ENCODE measurements at places on chromosomes 7 and 10. TPM values are rescaled to one million over a fixed set of nuclear protein-coding genes. Genes with fewer than 3 reads are reported as not detected.

- no peak for DNase-seq
These were observed 25.5 kb downstream of the SHOC2 start for GRCh38 chr10:110944792-110945396.

GRCh38 chr7:76009672-76010600 is 15.5 kb upstream of the TMEM120A start:
- no peak for DNase-seq

ANXA8 gene
- 23.2 TPM for polyA plus RNA-seq

GRCh38 chr7:99694912-99695304 is 15.1 kb upstream of the CYP3A5 start:
- DNase-seq = no peak

LRRC4 gene
- polyA plus RNA-seq = 3.1 TPM

DNA sequence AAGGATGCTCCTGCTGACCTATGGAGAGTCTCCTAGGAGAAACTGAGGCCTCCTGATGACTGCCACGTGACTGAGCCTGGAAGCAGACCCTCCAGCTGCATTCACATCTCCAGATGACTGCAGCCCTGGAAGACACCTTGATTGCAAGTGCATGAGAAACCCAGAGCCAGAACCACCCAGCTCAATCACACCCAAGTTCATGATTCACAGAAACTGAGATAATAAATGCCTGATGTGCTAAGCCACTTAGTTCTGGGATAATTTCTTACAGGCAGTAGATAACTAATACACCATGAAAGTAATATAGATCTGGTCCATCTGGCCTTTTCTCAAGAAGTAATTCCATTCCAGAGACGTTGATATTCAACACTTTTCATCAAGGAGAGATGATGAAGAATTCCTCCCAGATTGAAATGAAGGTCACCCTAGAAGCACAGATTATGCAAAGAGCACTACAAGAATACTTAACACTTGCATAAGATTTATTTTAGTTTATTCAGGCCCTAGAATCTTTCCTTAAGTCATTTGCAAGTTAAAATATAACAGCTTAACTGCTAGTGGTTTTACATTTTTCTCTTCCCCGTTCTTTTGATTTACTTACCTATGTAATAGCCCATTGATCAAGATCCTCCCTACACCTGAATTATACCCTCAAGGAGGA is 208.2 kb upstream of the INHBA start:
- no peak for DNase-seq

GRCh38 chr10:63825111-63825510 is 303.9 kb downstream of the REEP3 start:
- no peak for DNase-seq

GRCh38 chr7:17951742-17952254 is 11.5 kb upstream of the SNX13 start:
- no peak for DNase-seq

DNA sequence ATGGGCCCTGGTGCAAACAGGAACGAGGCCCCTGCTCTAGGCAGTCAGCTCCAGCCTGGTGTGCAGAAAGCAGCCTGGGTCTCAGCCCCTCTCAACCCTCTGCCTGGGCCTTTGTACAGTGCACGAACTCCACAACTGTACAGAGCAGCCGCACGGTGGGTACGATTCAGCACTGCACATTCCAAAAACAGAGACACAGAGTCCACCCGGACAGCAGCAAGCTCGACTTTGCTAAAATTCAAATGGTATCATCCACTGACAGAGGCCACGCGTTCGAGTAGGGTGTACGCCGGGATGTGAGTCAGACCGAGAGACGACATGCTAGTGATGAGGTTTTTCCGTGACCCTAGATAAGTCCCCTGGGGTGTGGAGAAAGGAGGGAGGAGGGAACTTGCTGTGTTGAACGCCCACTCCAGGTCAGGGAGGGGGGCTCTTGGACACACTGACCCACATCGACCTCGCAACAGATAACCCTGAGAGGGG is 65.6 kb upstream of the PDGFA start:
- no peak for DNase-seq

DNA sequence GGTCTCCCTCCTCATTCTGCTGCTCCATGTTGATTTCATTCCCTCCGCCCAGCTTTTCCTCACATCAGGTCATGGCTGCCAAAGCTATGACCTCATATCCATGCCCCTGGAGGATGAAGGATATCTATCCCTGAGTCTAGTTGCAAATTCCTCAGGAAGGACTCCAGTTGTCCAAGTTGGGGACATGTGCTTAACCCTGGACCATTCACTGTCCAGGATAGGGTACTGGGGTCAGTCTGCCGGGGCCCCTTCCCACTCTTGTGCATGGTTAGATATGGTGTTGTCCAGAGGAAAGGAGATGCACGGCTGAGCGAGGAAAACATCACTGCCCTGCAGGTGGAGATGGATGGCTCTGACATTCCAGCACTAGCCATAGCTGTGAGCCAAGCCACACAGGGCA is 51.9 kb upstream of the COMTD1 start:
- no peak for DNase-seq

GARIN1A gene
- polyA plus RNA-seq = 1.4 TPM

DNA sequence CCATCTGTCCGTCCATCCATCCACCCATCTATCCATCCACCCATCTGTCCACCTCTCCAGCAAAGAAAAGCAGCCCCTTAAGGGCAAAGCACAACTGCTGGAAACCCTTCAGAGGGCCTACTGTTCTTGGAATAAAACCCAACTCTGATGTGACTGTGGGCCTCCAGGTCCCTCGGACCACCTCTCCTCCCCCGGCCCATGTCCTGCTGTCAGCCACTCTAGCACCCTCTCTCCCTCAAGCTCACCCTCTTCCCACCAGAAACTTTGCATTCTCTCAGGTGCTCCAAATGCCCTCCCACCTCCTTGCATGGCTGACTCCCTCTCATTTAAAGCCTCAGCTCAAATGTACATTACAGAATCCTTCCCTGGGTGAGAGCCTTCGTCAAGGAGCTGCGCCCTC is 110.3 kb downstream of the ARHGAP22 start:
- no peak for DNase-seq

- no peak for DNase-seq
These were observed 2.2 kb downstream of the ITGB1 start for GRCh38 chr10:32955790-32956189.

CALHM1 gene
- polyA plus RNA-seq = 0.05 TPM

GRCh38 chr7:91185771-91186170 is 78.5 kb upstream of the FZD1 start:
- DNase-seq = no peak

DNA sequence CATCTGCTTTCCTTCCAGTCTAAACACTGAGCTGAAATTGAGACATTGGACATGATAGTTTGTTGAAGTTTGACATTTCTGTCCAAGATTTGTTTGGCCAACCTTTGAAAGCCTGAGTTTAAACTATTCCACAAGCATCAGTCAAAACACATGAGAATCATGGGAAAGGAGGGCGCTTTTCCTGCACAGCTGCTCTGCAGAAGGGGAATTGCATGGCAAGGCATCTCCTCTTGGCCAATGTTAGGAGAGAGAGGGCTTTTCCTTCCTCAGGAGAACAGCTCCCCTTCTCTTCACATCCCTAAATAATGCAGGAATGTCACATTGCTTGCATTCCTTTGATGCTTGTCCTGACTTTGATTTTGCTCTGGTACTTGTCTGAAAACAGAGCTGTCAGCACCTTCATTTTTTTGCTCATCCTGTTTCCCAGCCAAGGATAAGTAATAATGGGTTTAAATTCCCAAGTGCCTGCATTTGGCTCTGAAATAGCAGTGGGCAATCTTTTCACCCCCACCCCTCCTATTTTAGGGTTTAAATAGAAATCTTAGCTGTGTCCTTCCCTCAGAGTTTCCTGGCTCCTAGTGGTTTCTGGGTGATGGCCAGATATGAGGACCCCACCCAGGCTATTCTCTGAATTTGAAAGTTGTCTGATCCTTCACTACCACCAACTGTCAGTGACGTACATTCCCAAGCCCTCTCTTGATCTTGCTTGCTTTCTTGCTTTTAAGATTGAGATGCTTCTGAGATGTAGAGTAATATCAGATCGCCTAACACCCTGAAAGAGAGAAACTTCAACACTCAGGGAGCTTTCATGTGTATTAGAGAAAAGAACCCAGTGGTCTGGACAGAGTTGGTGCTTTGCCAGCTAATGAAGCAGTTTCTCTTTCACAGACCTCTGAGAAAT is 75.2 kb upstream of the NPVF start:
- DNase-seq = no peak

THNSL1 gene
- polyA plus RNA-seq = 3.5 TPM

HOXA3 gene
- polyA plus RNA-seq = 5.5 TPM

DNA sequence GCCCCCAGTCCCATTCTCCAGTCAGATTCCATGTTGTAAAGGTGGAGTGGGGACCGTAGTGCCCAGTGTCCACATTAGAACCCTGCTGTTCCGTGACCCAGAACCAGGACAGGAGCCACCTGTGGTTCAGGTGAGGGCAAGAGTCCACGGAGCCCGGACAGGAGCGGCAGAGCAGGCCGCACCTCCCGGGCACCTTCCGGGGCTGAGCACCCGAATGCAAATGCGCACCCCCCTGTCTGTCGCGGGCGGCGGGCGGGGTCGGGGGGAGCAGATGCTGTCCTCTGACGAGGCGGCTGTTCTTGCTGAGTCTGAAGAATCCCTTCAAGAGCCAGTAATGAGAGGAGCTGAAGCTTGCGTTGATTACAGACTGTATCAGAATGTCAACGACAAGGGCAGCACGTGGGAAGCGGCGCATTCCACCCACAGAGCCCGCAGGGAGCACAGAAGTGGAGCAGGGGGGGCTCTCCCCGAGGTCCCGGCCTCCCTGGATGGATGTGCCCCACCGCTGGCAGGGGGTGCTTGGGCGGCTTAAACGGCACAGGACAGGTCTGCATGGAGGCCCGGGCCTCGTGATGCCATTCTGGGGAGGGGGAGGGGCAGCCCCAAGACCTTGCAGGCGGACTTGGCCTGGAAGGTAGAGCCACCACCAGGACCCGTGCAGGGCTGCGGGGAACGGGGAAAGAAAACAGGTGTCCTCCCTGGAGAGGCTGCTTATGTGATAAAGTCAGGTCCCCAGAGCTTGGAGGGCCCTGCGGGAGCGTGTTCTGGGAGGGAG is 407.5 kb upstream of the RNF32 start:
- DNase-seq = no peak

- no peak for DNase-seq
These were observed 1.8 kb downstream of the PFKFB3 start for GRCh38 chr10:6204341-6205191.

DNA sequence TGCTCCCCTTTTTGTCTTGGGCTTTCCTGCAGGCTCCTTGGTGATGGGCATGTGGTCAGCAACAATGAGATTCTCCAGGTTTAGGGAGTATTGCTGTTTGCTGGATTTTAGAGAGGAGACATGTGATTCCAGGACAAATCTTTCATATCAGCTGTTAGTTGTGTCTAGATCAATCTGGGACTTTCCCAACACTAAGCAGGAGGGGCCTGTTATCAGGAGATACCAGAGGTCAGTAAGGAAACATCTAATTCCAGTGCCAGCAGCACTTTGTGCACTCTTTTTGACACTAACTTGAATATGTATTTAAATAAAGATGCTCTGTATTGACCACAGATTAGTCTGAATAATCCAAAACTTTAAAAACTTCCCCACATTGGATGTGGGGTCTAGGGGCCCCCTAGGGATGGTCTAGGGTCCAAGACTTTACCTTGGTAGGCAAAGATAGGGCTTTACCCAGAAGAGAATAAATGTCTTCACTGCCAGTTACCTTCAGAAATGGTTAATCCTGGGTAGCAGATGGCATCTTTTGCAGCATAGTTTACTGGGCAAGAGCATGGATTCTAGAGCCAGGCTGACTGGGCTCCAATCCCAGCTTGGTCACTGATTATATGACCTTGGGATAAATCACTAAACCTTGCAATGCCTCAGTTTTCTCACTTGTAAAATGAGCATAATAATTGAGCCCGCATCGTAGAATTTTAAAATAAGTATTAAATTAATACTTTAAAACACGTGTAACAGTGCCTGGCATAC is 6.4 kb upstream of the FIGNL1 start:
- DNase-seq = no peak

MALRD1 gene
- 0.27 TPM for polyA plus RNA-seq

GRCh38 chr7:135960709-135961451 is 16.3 kb downstream of the MTPN start:
- no peak for DNase-seq

DNA sequence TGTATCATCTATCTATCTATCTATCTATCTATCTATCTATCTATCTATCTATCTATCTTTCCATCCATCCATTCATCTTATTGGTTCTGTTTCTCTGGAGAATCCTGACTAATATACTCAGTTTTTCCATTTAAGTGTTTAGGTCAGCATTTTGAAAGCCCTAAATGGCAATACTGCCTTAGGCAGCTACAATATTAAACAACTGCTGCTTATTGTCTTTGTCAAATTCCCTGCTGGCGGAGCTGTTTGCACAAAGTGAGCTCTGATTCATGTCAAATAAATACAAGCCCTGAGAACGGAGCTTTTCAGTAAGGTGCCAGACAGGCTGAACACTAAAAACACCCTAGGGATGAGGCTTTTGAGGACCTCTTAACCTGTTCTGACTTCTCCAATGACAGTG is 7.1 kb upstream of the KLHL7 start:
- DNase-seq = no peak

DNA sequence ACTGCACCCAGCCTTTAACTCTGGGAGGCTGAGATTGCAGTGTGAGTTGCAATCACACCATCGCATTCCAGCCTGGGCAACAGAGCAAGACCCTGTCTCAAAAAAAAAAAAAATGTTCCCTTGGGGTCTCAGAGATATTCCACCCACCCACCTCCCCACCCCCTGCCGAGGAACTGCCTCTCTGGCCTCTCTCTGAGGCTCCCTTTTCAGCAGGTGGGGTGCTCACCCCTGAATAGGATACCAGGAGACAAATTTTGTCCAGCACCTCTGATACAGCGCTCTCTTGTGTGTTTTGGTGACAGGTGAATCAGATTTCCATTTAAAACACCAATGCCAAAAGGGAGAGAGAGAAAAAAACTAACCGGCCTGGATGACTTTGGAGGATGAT is 92.6 kb upstream of the KIF5B start:
- DNase-seq = no peak

GPER1 gene
- 3.4 TPM for polyA plus RNA-seq

GRCh38 chr10:21261842-21262294 is 263.6 kb downstream of the SKIDA1 start:
- DNase-seq = no peak

TAS2R3 gene
- not detected for polyA plus RNA-seq

GATA3 gene
- polyA plus RNA-seq = 17.5 TPM

TAF3 gene
- polyA plus RNA-seq = 5.7 TPM

GPR158 gene
- 0.02 TPM for polyA plus RNA-seq

GRCh38 chr10:71094712-71095390 is 117.5 kb upstream of the UNC5B start:
- no peak for DNase-seq
